ENCODE measurements at places on chromosomes 5 and 9.

DNA sequence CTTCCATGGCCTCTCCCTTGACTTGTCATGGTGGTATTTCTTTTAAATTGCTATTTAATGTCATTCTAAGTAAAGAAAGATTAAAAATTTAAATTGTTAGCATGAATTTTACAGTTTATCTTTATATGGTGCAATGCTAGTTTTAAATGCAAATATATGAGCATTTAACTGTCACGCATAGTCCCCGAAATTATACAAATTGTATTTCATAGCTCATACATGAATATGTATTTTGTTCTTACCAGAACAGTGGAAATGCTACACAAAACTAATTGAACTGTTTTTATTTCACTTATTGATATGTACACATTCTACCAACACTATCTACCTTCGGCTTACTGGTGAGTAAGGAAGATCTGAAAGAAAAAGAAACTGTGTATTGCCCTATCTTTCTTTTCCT lies 125.8 kb downstream of the CARTPT start:
- no peak for DNase-seq

DNA sequence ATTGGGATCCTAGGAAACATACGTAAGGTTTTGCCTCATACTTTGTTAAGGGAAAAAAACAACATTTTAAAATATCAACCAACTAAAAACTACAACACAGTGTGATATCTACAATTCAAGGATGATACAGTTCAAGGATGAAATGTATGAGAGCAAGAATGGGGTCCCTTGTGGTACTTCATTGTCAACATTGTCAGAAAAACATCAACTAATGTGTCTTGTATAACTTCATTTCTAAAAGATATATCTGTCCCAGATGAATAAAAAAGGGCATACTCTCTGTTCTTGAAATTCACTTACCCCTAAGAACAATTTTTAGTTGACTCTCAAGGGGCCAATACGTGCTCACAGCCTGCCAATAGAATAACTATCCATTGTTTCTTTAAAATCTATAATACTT lies 1250.5 kb downstream of the PTPRD start:
- no peak for DNase-seq

- no peak for DNase-seq
Measured at GRCh38 chr9:131197160-131197911, 72.0 kb downstream of the NUP214 start.

- no peak for DNase-seq
Measured at GRCh38 chr9:108443741-108444140, 412.0 kb downstream of the ACTL7B start.

- DNase-seq = peak; percentile 51
Measured at GRCh38 chr5:78497573-78498533, 137.4 kb downstream of the SCAMP1 start.

DNA sequence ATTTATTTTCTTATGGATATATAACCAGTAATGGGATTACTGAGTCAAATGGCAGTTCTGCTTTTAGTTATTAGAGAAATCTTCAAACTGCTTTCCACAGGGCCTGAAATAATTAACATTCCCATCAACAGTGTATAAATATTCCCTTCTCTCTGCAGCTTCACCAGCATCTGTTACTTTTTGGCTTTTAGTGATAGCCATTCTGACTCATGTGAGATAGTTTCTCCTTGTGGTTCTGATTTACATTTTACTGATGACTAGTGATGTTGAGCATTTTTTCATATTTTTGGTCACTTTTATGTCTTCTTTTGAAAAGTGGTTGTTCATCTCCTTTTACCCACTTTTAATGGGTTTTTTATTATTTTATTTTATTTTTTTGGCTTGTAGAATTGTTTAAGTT lies 1290.3 kb upstream of the CDH9 start:
- DNase-seq = no peak

- no peak for DNase-seq
Measured at GRCh38 chr5:1786621-1787471, 12.8 kb downstream of the MRPL36 start.

DNA sequence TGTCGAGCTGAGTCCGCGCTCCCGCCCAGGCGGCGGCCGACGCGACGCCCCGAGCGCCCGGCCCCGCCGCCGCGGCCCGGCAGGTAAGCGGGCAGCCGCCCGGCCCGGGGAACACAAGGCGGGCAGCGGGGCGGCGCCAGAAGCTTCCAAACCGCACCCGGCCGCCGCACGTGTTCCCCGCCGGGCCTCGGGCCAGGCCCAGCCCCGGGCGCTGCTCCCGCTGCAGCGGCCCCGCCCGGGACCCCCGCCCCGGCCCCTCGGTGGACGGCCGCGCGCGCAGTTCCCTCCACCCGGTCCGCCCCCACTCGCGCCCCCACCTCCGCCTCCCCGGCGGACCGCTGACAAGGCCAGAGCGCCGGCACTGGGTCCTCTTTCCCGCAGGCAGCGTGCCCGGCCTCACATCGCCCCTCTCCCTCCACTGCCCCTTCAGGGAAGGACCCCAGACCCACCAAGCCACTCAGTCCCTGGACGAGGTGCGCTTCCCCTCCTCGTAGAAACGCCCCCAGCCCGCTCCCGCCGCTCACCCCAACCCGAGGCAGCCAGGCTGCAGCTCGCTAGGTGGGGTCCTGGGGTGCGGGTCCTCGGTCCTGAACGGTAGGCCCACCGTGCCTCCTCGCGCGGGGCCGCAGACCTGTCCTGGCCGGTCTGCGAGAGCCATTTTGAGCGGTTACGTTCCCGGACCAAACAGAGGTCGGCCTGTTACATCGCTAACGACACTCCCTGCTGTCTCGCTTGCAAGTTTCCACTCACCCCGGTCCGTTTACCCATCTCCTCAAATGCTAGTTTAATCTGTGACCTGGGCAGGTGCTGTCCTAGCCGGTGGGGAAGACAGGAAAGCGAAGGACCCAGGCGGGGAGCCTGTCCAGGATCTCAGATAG lies 475 bp downstream of the WDR5 start:
- DNase-seq = peak; percentile 35

- no peak for DNase-seq
Measured at GRCh38 chr5:133523013-133523658, 89.2 kb downstream of the FSTL4 start.

GRCh38 chr5:29085142-29085541 lies 2046.8 kb upstream of the CDH9 start:
- DNase-seq = no peak

GRCh38 chr9:20321423-20322082 lies 300.7 kb downstream of the MLLT3 start:
- no peak for DNase-seq

DNA sequence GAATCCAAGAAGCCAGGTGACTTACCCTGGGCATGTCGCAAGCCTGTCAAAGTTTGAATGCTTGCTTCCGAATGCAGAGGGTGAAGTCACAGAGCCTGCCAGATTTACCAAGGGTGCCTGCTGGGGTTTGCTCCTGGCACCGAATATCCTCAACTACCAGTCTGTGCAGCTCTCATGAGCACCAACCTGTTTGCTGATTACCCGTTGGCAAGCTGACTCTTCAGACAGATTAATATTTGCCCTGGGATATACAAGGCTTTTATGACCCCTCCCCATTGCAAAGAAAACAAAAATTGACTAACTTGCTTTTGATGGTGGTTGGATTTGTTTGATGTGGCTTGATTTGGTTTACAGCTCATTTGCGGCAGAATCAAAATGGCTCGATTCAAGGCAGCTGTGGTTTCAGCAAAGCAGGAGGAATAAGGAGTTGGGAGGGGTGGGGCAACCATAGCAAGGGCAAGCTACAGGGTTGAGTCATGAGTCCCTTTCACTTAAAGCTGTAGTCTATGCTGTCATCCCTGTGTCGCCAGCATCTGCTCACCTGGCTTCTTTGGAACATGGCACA lies 82.3 kb upstream of the AGXT2 start:
- DNase-seq = no peak

DNA sequence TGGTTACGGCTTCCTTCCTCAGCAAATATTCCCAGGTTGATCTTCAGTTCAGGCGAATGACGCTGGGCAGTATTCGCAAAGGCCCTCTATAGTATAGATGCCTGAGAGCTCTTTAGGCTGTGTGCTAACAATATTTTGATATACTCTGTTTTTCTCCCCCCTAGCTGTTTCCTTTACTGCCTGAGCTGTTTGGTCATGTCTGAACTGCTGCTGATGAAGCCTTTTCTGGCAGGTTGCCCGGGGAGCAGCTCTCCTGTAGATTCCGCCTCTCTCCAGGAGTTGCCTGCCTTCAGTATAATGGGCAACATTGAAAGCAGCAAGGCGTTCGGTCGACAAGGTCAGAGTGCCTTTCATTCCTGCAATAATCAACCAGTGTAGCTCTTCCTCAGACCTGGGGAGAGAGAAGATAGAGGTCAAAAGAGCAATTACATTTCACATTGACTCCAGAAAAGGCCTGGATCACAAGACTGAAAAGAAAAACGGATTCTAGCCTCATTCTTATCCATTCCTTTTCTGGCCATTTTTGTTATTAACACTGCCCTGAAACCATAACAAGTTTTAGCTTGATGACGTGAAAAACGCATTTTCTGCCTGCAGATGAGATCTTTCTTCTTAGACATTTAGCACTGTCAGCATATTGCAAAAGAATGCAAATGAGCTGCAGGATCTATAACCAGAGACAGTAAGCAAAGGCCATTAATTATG lies 60.1 kb upstream of the ZNF608 start:
- DNase-seq = peak; percentile 18

DNA sequence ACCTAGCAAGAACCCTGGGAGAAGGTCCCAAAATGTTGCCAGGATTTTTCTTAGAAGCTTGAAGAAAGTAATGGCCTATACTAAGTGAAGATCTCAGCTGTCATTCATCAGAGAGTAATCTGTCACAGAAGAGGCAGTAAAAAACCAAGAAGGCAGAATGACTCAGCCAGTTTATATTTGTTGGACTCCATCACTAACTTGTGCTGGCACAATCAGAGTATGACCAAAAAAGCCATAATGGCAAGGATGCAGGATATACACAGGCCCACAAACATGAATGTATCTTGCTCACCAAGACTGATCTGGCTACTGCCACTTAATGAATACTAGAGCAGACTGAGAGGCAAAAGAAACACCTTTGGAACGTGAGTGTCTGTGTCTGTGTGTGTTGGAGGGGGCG lies 104.0 kb upstream of the POU5F2 start:
- DNase-seq = no peak

GRCh38 chr5:103452666-103453065 lies 109.9 kb downstream of the NUDT12 start:
- DNase-seq = no peak

- DNase-seq = no peak
Measured at GRCh38 chr9:104091116-104091515, 3.0 kb upstream of the SMC2 start.

DNA sequence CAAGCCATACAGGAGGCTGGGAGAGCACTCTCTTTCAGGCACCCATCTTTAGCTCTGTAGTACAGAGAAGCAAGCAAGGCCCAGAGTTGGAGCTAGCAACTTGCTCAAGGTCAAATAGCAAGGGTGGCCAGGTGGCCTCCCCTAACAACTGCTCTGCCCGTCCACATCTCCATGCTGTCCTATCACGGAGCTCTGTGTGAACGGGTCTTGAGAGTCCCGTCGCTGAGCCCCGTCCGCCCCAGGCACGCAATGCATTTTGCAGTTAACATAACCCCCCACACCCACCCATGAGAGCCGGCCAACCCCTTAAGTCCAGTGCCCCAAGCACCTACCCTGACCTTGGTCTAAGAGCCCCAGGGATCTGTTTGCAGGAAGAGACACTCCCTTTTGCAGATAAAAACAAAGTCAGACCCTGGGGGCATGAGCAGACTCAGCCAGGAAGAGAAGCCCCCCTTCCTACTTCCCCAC lies 1.5 kb downstream of the RNF44 start:
- DNase-seq = peak; percentile 41

GRCh38 chr5:65276178-65276890 lies 205.4 kb downstream of the ADAMTS6 start:
- no peak for DNase-seq

- no peak for DNase-seq
Measured at GRCh38 chr5:54859316-54859715, 126.1 kb downstream of the ESM1 start.

GRCh38 chr5:129135633-129136032 lies 41.1 kb downstream of the ISOC1 start:
- DNase-seq = peak; percentile 62

GRCh38 chr5:14436801-14437542 lies 144.6 kb upstream of the OTULINL start:
- no peak for DNase-seq

GRCh38 chr9:35495984-35496383 lies 6.1 kb downstream of the RUSC2 start:
- DNase-seq = no peak

DNA sequence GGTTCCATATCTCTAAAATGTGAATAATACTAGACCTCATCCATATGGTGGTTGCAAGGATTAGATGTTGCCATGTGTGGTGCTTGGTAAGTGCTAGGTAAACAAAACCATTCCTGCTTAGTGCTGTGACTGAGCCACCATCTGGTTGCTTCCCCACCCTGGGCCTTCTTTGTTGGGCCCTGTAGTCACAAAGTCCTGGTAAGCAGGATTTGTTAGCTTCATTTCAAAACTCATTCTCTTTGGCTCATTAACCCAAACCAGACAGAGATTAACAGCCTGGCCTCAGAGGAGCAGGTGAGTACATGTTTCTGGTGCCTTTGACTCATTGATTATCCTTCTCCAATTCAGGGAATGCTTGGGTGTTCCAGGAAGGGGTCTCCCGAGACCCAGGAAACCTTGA lies 240.2 kb downstream of the ARHGAP26 start:
- DNase-seq = no peak

GRCh38 chr5:175027390-175027789 lies 303.0 kb downstream of the MSX2 start:
- no peak for DNase-seq

All from hematopoietic multipotent progenitor cell treated with erythropoietin and hydrocortisone succinate and interleukin-3 and kit ligand, for 8 days (in vitro differentiated cells).